ENCODE measurements at places on chromosomes 6 and 20. TPM values are rescaled to one million over a fixed set of nuclear protein-coding genes. Genes with fewer than 3 reads are reported as not detected.
A peak's percentile ranks its signal among the peaks of the same experiment; 100 is the strongest.

Gene MCCD1
- not detected for total RNA-seq

- DNase-seq, result no peak
Observed at GRCh38 chr6:158853880-158854213, 34.7 kb upstream of the EZR start.

Gene SIGLEC1
- 5.2 TPM for total RNA-seq

- no peak for DNase-seq
Observed at GRCh38 chr6:153994004-153994403, 45.0 kb upstream of the OPRM1 start.

GRCh38 chr6:153618371-153619322, 420.4 kb upstream of the OPRM1 start:
- no peak for DNase-seq

Gene BPIFB1
- total RNA-seq, result not detected

Gene HS3ST5
- total RNA-seq, result not detected

DNA sequence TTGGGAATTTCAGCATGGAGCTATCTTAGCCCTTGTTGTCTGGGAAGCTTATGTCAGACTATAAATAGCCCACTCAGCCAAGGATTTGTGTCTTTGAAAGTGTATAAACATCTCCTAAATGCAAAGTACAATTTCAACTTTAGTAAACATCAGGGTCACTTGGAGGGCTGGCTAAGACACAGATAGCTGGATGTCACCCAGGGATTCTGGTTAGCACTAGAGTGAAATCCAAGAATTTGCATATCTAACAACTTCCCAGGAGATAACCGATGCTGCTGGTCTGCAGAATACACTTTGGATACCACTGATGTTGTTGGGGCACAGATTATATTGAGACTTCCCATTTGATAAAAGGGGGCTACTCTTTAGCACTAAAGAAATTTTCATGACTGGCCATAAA, 130.9 kb downstream of the PAX1 start:
- DNase-seq, result no peak

- no peak for DNase-seq
Observed at GRCh38 chr6:89986650-89987074, 92.4 kb downstream of the GJA10 start.

GRCh38 chr20:17304774-17305173, 77.9 kb downstream of the PCSK2 start:
- DNase-seq, result no peak

DNA sequence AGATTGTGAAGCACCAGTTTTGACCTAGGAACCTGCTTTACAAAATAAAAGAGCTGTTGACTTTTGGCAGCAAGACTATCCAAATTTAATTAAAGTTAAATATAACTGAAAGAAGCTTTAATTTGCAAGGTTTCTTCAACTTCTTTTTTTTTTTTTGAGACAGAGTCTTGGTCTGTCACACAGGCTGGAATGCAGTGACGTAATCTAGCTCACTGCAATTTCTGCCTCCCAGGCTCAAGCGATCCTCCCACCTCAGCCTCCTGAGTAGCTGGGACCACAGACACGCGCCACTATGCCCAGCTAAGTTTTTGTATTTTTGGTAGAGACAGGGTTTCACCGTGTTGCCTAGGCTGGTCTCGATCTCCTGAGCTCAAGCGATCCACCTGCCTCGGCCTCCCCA, 13.7 kb upstream of the CSE1L start:
- DNase-seq, result no peak

DNA sequence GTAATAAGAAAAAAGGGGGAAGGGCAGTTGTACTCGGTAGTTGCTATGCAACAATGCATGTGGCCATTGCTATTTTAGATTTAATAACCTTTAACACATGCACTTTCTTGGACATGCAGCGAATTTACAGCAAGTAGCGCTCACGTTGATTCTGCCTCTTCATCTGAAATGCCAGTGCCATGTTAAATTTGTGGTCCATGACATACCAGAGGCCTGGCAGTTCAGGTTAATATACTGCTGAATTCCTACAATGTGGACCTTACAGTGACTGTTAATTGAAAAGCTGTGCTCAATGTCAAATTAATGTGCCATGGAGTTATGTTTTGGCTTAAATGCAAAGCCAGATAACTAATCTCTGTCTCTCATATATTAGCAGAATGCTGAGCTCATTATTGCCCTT, 699.7 kb downstream of the DOK5 start:
- no peak for DNase-seq

DNA sequence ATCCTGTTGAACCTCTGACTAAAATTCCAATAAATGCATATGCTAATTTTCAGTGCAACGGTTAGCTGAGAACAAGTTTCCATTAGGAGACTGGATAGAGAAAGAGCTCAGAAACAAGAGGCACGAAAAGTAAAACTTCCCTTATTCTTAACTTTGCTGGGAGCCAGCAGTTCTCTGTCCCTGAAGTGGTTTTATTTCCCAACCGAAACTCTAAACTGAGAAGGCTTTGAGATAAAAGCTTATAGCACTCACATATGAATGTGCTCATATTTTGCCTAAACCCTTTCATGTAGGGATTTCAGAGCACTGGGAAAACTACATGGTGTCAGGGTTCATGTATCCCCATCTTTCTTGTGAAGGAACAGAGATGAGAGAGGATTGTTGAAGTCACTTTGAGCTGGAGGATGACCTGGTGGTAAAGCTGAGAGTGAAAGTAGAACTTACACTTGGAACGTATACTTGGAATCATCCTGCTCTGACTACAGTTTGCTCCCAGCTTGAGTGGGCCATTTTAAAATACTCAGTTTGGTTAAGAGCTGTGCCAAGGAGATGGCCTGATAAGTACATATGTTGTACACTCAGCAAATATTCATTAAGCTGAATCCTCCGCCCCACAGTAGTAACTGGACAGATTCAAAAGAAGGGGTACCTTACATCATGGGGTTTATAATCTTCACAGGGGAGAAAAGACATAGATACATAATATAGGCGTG, 324.2 kb upstream of the CNR1 start:
- no peak for DNase-seq

- DNase-seq, result no peak
Observed at GRCh38 chr6:22095836-22096235, 201.0 kb downstream of the PRL start.

DNA sequence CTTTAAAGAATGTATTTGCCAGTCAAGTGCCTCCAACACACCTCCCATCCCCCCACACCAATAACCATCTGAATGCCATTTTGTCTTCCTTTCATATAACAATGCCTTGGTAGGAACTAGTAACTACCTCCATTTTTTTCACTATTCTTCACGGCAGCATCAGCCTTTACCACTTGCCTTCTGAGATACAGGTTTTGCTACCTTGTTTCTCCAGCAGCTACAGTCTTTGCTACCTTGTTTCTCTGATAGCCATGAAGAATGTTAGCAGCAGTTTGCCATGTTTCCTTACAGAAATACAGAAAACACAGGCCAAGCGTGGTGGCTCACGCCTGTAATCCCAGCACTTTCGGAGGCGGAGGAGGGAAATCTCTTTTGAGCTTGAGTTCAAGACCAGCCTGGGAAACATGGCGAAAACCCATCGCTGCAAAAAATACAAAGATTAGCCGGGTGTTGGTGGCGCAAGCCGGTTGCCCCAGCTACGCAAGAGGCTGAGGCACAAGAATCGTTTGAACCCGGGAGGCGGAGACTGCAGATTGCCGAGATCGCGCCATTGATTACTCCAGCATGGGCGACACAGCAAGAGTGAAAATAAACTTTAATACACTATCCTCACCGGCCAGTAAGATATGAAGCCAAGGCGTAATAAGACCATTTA, 100.9 kb downstream of the HFE start:
- peak; percentile 40 for DNase-seq

GRCh38 chr6:97110626-97111025, 172.4 kb downstream of the MMS22L start:
- no peak for DNase-seq

- DNase-seq, result no peak
Observed at GRCh38 chr6:168050225-168050880, 28.7 kb downstream of the FRMD1 start.
